ENCODE measurements at places on chromosomes 16 and 17.

DNA sequence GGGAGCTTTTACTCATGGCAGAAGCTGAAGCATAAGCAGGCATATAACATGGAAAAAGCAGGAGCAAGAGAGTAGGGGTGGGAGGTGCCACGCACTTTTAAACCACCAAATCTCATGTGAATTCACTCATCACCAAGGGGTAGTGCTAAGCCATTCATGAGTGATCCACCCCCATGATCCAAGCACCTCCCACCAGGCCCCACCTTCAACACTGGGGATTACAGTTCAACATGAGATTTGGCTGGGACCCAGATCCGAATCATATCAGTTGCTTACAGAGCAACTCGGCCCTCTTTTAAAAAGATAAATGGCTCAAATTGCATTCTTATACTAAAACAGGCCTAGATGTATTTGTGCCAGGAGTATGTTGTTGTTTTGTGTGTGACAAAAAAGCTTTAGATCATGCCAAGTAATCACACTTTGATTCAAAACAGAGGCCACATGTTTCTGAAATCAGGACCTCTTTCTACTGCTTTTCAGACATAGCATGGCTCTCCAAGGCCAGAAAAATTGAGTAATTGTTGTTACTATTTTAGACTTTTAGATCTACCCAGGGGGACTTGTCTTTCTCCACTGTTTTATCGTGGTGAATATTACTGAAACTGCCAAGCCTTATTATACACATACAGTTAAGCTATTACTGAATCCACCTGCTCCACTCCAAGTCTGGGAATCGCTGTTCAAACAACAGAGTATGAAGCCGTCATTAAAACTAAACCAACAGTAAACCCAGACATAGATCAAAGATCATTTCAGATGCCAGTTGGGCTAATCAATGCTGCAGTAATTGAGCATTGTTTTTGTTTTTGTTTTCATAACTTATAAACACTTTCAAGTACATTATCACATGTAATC is 163.3 kb downstream of the KCNJ2 start:
- no peak for DNase-seq

- DNase-seq: peak; percentile 79
These were observed 568 bp upstream of the TNK1 start for GRCh38 chr17:7380321-7380720.

GRCh38 chr16:85236818-85237150 is 124.5 kb upstream of the CIBAR2 start:
- DNase-seq: no peak

DNA sequence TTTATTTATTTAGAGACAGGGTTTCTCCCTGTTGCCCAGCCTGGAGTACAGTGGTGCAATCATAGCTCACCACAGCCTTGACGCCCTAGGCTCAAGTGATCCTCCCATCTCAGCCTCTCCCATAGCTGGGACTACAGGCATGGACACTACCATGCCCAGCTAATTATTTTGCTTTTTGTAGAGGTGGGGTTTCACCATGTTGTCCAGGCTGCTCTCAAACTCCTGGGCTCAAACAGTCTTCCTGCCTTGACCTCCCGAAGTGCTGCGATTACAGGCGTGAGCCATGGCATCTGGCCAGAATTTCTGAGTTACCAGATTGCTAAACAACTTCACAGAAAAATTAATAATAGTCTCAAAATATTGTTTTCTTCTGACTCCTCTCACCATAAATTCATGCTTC is 21.7 kb downstream of the MOSMO start:
- DNase-seq: no peak

DNA sequence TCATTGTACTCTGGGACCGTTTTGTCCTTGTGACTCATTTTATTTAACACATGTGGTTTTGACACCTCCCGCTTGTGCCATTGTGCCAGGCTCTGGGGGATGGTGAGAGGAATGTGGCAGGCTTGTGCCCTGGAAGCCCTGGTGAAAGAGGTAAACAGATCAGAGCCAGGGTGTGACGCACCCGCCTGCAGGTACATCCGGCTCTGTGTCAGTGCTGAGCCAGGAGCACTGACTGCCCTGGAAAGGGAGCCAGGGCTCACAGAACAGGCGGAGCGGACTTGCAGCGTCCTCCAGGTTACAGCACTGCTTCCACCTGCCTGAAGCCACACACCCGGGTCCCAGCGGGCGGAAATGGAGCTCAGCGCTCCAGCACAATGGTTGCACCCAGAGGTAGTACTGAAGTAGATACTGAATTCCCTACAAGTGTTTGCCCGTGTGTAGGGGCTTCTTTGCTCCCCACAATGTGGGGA is 30.6 kb downstream of the CDRT15 start:
- DNase-seq: no peak

- DNase-seq: peak; percentile 83
These were observed 12.3 kb downstream of the LRRC3C start for GRCh38 chr17:39939588-39940419.

GRCh38 chr16:68179196-68179795 is 56.6 kb downstream of the ESRP2 start:
- no peak for DNase-seq

DNA sequence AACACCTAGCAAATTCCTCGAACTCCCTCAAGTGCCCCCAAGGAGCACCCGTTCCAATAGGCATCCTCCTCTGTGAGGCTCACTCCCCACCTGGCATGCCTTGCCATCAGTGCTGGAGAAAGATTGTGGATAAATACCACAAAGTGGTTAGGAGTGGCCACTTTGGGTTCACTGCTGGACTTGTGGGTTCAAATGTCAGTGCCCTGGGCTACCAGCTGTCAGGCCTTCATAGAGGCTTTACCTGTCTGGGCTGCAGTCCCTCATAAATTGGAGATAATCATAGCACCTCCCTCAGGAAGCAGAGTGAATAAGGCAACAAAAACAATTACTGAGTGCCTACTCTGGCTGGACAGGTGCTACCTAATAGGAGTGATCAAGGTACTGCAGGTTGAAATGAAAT is 1.5 kb upstream of the SYT17 start:
- no peak for DNase-seq

DNA sequence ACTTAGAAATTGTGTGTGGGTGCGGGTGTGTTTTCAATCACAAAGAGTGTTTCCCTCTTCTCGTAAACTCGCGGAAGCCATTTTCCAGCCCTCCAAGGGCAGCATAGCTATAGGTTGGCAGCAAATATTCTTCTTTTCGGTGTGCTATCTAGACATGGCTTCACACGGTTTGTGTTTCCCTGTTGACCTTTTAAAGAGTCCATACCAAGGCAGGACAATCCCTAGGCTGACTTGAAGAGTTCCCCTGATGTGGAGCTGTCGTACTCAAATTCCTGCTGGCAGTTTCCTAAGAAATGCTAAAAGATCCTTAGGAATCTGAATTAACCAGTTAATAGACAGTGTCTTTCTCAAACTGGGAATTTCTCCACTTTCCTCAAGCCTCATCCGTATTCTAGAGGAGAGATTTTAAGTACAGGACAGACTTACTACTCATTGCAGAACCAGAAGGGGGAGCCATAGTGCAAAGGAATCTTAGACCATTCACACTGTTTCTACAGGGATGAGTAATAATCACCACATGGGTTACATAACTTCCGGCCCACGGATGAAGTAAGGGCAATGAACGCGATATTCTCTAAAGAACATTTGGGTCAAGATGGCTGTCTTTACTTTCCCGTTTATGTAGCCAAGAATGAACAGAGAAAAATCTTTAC is 288.6 kb upstream of the ELAC2 start:
- DNase-seq: peak; percentile 73

GRCh38 chr17:32021615-32021955 is 14.4 kb downstream of the LRRC37B start:
- DNase-seq: no peak

GRCh38 chr17:13086142-13086769 is 68.4 kb upstream of the ELAC2 start:
- peak; percentile 5 for DNase-seq

DNA sequence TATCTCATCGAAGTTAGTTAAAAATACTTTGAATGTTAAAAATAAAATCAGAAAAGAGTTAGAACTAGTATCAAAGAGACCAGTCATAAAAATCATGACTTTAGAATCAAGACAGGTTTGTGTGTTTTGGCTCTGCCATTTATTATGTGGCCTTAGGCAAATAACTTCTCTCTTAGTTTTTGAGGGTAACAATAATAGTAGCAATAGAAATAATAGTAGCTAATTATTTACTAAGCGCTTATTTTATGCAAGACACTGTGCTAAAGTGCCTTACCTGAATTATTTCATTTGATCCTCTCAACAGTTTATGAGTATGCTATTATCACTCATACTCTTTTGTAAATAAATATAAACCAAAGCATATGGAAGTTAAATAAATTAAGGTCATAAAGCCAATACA is 77.0 kb downstream of the SMURF2 start:
- no peak for DNase-seq

DNA sequence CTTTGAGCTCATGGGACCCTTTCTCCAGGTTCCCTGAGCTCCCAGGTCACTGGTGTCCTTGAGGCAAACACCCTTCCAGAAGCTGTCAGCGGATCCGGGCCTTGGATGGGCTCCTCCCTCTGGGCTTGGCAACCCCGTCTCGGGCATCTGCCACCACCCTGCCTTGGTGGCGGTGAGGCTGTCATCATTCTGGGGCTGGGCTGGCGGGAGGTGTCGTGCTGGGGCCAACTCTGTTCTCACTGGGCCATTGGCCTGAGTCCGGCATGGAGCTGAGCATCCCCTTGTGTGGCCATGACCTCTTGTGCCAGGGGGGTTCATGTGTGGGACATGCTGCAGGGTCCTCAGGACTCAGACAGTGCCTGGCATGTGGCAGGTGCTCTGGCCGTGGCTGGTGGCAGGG is 197.6 kb downstream of the LAT start:
- DNase-seq: no peak

DNA sequence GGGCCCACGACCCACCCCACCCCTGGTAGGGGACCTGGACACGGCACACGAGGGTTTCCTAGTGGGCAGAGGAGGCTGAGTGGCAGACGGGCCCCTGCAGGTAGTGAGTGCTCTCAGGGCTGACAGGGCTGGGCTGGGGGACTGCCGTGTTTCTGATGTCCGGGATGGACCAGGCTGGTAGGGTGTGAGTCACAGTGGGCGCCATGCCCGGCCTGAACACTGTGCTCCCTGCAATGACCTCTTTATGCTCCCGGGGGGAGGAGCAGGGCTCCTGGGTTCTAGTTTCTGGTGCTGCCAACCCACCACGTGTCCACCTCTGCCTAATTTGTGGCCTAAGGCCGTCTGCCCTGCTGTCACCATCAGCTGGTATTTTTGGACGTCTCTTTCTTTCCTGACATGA is 26.3 kb downstream of the ARHGAP23 start:
- peak; percentile 88 for DNase-seq

- DNase-seq: no peak
These were observed 181.9 kb upstream of the CACNG5 start for GRCh38 chr17:66652840-66653507.

Measured in fibroblast of gingiva (primary cell).